ENCODE measurements at places on chromosomes 7 and 10.

DNA sequence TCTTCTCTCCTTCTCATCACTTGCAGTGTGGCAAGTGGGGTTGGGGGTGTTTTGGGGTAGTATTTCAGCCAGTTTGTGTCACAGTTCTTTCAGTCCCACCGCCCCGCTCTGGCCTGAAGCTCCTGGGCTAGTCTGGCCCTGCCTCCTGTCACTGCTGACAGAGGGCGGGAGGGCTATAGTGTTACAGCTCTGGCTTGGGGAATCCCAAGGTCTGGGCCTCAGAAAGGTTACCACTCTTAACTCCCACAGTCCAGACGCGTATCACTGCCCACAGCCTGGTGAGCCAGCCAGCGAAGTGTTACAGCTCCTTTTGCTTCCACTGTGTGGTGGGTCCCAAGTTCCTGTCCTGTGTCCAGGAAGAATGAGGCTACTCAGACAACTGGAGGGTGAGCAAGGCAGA lies 56.0 kb downstream of the ZNF777 start:
- DNase-seq = no peak

GRCh38 chr10:28384557-28384956 lies 81.7 kb upstream of the MPP7 start:
- no peak for DNase-seq

DNA sequence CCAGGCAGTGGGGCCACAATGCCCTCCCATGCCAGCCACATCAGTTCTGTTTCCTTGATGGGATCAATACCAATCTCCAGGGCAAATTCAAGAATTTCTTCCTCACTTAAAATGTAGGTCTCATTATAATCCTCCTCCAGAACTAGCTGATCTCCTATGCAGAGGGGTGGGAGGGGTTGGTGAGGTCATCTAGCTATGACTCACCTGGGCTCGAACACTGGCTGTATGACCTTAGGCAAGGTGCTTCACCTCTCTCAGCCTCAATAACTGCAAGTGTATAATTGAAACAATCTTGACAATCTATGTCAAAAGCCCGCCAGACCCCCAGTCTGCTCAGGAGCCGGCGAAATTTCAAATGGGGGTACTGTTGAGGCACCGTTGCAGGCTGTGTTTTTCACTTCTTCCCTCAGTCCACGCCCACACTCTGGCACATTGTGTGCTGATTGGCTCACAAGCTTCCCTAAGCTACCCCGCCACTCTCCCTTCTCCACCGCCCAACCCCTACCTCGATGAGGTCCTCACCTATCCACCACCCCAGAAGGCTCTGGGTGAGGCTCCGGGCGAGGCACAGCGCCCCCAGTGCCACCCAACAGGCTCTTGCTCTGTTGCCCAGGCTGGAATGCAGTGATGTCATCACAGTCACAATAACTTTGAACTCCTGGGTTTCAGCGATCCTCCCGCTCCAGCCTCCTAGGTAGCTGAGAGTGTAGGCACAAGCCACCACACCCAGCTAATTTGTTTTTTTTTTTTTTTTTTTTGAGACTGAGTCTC lies 70.5 kb downstream of the ZNF22 start:
- peak; percentile 6 for DNase-seq

GRCh38 chr7:17054836-17055235 lies 173.1 kb upstream of the AGR3 start:
- no peak for DNase-seq

DNA sequence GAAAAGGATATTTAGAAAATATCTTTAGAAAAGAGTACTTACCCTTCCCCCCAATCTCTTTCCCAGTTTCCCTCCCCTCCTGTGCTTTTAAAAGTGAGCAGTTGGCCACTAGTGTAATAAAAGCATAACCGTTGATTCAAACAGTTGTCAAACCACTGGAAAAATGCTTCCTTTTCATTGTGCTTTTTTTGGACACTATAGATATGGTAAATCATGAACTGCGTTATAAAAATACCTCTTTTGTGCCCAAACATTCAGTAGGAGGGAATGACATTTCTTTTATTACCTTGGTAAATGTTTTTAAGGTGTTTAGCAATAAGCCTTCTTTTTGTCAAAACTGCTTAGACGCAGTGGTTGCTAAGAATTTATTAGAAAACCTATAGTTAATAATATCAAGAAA lies 232.4 kb downstream of the SLC25A13 start:
- no peak for DNase-seq

- DNase-seq = no peak
Measured at GRCh38 chr7:42020061-42020460, 216.9 kb downstream of the GLI3 start.

DNA sequence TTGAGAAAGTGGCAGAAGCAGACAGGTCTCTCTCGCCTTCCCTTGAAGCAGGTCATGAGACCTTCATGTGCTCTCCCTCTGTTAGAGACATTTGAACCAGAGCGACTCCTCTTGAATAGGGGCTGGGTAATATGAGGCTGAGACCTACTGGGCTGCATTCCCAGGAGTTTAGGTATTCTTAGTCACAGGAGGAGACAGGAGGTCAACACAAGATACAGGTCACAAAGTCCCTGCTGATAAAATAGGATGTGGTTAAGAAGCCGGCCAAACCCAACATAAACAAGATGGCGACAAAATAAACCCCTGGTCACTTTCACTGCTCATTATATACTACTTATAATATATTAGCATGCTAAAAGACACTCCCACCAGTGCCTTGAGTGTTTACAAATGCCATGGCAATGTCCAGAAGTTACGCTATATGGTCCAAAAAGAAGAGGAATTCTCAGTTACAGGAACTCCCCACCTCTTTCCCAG lies 43.5 kb upstream of the MSRB2 start:
- DNase-seq = no peak

DNA sequence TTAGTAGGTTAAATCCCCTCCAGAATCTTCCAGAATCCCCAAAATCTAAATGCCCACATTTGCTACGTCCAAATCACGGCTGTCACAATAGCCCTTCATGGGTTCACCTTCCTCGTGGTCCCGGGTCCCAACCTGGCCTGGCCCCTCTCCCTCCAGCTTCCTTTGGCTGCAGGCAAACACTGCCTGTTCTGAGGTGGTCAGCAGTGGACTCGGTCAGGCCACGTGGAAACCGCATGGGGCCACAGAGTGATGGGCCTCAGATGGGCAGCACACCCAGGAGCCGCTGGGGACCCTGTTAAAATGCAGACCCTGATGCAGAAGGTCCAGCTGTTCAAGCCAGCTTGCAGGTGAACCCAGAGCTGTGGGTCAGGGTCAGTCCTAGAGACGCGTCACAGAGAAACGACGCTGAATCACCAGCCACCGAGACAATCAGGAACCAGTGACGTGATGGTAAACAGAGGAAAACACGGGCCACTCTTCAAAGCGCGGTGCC lies 588.6 kb downstream of the DNAJB6 start:
- no peak for DNase-seq

DNA sequence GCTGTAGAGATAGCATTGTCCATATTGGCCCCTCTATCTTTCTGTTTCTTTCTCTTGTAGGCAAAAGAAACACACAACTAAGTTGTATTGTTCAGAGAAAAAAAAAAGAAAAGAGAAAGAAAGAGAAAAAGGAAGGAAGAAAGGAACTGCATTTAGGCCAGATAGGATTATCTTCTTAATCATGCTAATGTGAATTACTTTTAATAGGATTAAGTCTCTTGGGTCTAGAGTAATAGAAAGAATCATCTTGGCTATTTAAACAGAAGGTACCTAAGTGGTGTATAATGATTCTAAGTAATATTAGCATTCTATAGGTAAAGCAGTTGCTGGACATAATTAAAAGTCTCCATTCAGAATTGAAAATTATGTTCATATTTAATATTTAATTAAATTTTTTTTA lies 42.2 kb downstream of the GPR85 start:
- no peak for DNase-seq

Measured in RKO (cell line).